ENCODE measurements at places on chromosomes 5 and 9.

DNA sequence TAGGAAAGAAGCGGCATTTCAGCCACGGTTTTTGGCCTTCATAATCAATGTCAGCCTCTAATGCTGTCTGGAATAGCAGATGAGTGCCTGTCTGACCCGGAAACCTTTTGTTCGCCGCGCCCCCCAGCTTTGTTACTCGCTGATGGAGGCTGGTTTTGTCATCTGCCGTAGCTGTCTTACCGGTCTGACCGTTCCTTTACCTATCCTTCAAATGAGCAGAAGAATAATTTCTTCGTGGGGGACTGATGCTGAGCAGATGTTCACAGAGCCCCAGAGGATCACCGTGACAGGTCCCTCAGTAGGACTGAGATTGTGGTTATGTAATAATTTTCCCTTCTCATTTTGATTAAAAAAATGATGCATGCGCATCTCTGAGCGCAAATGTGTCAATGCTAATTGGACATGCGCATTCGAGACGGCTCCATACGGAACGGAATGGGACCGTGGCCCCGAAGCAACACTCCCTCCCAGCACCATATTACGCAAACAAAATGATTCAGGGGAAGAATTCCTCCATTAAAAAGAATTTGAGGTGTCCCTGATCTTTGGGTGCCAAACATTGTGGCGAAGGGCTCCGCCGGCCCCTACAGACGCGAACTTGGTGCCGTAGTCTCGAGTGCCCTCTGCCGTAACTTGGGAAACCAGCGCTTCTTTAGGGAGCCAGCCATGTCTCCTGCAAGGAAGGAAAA is 27.6 kb downstream of the TLX3 start:
- peak; percentile 79 for DNase-seq

DNA sequence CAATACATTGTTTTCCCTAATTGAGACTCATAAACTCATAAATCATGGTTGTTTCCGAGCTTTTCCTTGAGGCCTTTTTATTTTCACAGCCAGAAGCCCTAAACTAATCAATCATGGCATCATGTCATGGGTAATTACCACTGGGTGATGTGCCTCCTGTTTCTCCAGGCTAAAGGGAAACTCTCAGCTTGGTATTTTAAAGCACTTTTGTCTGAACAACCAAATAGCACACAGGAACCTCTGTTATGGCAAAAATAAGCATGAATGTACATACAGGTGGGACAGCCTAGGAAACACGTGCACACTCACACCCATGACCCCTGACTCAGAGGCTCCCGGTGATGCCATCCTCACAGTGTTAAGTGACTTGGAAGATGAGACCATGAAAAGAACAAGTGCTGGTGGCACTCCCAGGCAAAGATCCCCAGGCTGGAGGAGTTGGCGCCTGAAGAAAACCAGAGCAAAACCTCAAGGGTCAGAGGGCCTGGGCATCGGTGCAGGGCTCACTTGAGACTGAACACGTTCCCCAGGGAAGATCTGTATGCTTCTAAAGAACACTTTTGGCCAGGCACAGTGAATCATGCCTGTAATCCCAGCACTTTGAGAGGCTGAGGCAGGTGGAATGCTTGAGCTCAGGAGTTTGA is 154.3 kb downstream of the ROR2 start:
- DNase-seq: peak; percentile 26

DNA sequence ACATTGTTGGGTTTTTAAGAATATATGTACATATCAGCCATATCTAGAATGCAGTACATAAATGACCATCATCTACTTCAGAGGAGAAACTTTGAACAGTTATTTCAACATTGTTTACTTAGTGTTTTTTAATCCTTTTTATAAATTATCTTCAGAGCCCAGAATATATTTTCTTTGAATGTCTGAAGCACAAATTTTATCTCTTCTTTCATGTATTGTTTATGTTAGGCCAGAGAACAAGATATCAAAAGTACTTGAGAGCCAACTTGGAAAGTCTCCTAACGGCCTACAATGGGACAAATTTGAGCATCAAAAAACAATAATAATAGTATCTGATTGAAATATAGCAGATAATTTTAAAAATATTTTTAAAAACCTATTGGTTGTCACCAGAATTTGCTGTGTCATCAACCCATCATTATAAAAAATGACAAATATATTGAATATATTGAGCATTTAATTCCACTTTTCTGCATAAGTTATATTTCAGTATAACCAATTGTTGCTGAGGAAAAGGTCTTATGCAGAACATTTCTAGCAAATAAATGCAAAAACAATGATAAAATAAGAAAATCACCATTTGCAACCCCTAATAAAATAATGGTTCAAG is 67.5 kb upstream of the CCNG1 start:
- no peak for DNase-seq

DNA sequence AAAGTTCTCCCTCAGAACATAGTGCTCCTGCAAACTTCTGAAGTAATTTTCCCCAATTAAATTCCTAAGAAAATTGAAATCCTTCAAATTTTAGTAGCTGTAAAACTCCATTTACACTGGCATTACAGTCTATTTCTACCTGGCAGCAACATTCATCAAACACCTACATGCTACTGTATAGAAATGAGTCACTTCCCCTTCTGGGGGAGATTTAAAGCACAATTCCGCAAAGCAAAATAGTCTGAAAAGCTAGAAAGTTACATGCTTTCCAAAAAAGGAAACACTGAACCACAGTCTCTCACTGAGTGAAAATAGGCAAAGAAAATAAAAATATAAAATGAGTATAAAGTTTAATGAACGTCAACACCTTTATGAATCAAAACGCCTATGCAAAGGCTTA is 43.3 kb downstream of the MCTP1 start:
- no peak for DNase-seq

GRCh38 chr5:131536850-131537448 is 98.1 kb downstream of the RAPGEF6 start:
- no peak for DNase-seq

GRCh38 chr5:102611312-102611711 is 112.5 kb upstream of the SLCO6A1 start:
- no peak for DNase-seq

DNA sequence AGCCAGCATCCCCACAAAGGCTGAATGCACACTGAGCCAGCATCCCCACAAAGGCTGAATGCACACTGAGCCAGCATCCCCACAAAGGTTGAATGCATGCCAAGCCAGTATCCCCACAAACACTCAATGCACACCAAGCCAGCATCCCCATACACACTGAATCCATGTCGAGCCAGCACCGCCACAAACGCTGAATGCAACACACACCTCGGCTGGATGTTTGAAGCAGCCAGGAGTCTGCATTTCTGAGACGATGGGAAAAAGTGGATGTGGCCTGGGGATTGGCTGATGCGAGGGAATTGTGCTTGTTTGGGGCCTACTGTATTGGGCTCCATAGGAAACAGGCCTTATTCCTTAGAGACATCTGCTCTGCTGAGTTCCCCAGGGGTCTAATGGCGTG is 30.9 kb upstream of the CEP72 start:
- no peak for DNase-seq

- no peak for DNase-seq
These were observed 56.1 kb downstream of the CFAP90 start for GRCh38 chr5:7794823-7795222.

DNA sequence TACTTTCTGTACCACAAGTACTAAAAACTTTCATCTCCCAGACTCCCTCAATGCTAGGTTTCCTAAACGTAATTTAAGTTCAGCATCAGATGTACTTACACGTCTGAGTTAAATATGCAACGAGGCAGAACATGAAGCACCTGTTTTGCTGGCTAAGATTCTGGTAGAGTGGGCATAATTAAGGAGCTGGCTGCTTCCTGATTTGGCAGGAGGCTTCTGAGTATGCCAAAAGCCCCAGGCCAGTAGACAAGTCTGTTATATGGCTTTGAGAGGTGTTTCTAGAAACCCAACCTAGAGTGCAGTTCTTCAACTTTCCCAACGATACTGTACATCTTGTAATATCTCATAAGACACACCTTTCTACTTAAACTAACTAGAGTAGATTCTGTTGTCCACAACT is 13.6 kb downstream of the TICAM2 start:
- no peak for DNase-seq

GRCh38 chr5:142537938-142538337 is 148.0 kb downstream of the FGF1 start:
- DNase-seq: no peak

GRCh38 chr9:77532607-77533006 is 115.5 kb downstream of the GNA14 start:
- no peak for DNase-seq

- peak; percentile 28 for DNase-seq
These were observed 140.8 kb downstream of the CAMK4 start for GRCh38 chr5:111364992-111365391.

Data from choroid plexus epithelial cell (primary cell).